GM12864 (cell line): ENCODE measurements at places on chromosomes 2 and 18.

- no peak for DNase-seq
Measured at GRCh38 chr2:48568547-48568946, 38.6 kb downstream of the STON1 start.

GRCh38 chr2:207692206-207693065, 19.0 kb upstream of the CCNYL1 start:
- DNase-seq = no peak

DNA sequence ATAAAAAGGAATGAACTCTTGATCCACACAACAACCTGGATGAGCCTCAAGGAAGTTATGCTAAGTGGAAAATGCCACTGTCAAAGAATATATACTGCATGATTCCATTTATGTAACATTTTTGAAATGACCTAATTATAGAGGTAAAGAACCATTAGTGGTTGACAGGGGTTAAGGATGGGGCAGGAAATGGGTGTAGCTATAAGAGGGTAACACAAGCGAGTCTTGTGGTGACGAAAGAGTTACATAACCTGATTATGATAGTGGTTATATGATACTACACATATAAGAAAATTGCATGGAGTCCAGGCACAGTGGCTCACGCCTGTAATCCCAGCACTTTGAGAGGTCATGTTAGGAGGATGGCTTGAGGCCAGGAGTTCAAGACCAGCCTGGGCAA, 346.6 kb upstream of the PKDCC start:
- DNase-seq = no peak

DNA sequence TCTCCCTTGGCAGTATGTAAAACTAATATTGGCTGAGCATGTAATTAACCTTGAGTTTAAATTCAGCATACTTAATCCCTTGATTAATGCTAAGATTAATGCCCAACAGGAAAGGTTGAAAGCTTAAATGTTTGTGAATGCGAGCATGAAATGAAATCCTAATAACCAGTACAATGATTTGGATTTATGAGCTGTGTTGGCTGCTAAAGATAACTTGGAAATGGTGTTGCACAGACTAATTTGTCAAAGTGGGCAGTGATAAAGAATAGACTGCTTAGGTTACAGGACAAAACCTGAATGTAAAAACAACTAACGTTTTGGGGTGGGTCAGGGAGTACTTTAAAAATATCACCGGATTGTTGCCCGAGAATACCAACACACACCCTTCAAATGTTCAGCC, 70.6 kb downstream of the MGAT5 start:
- DNase-seq = no peak

DNA sequence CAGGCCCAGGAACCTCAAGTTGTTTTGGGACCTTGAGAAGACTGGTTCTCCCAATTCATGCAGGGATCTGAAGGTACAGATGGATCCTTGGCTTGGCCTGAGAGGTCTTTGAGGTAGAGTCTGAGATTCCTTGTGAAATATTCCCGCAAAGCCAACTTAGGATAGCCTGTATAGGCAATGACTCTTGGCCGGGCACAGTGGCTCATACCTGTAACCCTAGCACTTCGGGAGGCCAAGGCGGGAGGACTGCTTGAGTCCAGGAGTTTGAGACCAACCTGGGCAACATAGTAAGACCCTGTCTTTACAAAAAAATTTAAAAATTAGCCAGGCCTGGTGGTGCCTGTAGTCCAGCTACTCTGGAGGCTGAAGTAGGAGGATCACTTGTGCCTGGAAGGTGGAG, 40.4 kb downstream of the ANKMY1 start:
- DNase-seq = no peak

GRCh38 chr2:113174376-113174750, 592 bp downstream of the PSD4 start:
- no peak for DNase-seq

- no peak for DNase-seq
Measured at GRCh38 chr2:73089270-73090030, 17.9 kb upstream of the SFXN5 start.

- DNase-seq = no peak
Measured at GRCh38 chr18:32040936-32041335, 22.3 kb downstream of the RNF125 start.

DNA sequence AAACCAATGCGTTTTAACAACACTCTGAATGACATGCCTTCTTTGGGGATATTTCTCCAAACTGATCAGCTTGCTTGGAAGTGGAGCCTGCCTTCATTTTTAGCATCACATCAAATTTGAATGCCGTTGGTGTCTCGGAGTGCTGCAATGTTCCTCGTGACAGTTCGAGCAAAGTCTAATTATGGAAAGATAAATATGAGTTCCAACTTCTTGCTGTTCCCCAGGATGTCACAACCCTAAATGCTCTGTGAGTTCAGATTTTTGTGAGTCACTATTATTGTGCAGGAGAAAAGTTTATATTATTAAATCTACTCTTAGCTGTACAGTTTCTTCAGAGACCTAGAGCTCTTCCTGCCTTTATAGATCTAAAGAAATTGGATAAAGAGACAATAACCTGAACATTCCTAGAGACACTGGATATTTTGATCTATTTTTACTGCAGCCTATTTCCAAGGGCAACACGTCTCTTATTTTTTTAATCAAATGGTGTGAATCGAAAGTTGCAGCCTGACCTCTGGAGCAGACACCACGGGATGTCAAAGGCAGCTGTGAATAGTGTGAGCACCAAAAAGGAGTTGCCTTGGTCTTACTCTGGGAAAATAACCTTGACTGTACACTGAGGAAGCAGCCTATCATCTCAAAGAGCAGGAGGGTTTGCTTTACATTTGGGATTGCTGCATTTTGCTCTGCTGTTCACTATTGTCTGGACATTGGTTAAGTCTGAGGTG, 330.1 kb downstream of the TDRD15 start:
- no peak for DNase-seq

DNA sequence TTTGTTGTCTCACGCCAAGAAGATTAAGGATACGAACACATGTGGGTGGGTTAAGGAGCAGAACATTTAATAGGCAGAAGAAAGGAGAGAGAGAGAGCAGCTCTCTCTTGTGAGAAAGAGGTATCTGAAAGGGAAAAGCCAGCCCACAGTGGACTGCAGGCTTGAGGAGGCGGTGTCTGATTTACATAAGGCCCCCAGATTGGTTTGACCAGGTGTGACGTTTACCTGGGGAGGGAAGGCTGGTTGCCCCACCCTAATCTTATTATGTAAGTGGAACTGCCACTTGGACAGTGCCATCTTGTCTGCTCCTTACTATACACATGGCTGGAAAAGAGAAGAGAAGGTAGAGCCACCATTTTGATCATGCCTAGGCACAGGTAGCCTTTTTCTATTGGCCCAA, 189.2 kb downstream of the NCK2 start:
- no peak for DNase-seq

- no peak for DNase-seq
Measured at GRCh38 chr2:173119069-173119807, 43.6 kb downstream of the MAP3K20 start.

GRCh38 chr2:28662044-28662443, 89.6 kb upstream of the PPP1CB start:
- DNase-seq = no peak

DNA sequence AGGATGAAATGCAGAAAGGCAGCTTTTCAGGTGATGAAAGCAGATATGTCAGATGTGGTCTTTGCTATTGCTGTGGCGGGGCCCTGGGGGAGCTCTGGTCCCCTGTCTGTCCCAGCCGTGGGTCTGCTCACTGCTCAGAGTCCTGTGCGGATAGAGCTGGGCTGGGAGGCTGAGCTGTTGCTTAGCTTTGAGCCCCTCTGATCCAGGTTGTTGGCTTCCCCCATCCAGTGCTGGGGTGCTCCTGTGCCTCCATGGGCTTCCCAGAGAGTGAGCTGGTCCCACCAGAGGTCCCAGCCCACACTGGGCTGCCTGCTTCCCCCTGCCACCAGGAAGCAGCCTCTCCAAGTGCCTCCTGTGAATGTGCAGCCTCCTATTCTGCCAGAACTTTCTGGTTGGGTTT, 55.4 kb downstream of the SH3RF3 start:
- no peak for DNase-seq

- no peak for DNase-seq
Measured at GRCh38 chr2:69469375-69469774, 32.1 kb upstream of the NFU1 start.

DNA sequence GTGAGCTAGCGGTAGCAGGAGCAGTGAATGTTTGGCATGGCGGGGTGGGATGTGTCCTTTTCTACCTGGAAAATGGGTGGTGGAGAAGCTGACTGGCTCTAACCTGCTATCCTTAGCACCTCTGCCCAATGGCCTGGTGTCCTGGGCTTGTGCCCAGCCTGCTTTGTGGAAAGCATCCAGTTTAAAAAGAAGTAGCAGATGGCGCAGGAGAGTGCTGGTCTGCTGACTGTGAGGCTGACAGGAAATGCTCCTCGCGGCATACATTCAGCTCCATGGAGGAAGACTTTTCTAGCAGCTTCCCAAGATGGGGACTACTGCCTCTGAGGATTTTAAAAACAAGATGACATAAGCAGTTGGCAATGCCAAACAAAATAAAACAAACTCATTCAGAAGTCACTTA, 56.2 kb upstream of the LYPD6B start:
- DNase-seq = no peak

GRCh38 chr2:167733747-167734146, 513.6 kb downstream of the STK39 start:
- no peak for DNase-seq

DNA sequence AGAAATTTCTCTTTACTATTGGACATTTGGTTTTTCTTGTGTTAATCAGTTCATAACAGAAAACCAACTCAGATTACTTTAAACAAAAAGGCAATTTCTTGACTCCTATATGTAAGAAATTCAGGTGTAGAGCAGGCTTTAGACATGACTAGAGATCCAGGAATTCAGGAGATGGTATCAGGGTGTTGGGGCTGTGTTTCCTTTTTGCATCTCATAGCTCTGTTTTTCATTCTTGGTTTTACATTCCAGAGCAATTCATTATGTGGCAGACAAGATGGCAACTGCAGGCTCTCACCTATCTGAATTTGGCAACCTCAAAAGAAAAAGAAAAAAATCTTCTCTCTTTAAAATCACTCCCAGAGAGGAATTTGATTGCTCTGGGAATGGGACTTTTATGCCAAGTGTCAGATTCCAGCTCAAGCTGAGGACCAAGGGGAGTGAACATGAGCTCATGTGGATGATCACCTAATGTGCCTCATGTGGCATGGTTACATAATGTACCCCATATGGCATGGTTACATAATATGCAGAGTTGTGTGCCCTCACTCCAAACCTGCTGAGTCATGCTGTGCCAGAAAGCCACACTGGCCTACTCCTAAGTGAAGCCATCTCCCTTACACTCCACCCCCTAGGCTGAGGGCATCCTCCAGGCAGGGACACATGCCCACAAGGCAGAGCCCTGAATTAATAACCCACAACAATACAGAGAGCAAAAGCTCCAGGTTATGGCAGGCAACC, 282.7 kb downstream of the MBD2 start:
- no peak for DNase-seq

DNA sequence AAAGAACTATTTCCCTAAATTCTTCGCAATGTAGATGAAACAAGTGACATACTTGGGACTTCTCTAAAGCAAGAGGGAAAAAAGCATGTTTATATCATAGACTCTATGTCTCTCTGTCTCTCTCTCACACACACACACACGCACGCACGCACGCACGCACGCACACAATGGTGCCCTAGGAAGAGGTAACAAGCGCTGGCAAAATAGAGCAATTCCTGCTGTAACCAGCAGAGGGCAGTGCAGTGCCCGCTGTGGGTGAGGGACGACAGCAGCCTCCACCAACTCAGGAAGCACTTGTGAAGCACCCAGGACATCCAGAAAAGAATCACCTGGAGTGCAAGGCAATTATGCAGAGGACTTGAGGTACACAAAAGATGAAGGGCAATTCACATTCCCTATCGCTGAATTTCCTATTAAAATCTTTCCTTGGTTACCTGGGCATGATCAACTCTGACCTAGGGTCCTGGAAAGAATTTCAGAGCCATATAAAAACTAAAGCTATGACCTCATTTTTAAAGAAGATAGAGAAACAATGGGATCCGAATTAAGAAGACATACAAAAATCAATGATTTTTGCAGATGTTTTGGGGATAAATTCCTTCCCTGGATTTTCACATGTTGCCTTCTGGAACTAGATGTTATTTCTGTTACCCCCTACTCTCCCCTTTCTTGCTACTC, 166.4 kb downstream of the PDE11A start:
- peak; percentile 21 for DNase-seq

GRCh38 chr18:42839408-42839807, 276.1 kb downstream of the RIT2 start:
- DNase-seq = no peak

DNA sequence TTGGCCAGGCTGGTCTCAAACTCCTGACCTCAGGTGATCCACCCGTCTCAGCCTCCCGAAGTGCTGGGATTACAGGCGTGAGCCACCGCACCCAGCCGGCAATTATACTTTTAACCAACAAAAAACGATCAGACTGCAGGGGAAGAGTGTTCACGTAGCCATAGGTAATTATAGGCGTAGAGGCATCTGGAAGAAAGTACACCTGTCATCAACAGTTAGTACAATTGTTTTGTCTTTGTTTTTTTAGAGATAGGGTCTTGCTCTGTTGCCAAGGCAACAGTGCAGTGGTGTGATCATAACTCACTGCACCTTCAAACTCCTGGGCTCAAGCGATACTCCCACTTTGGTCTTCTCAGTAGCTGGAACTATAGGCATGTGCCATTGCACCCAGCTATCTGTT, 20.0 kb downstream of the ST3GAL5 start:
- DNase-seq = no peak

DNA sequence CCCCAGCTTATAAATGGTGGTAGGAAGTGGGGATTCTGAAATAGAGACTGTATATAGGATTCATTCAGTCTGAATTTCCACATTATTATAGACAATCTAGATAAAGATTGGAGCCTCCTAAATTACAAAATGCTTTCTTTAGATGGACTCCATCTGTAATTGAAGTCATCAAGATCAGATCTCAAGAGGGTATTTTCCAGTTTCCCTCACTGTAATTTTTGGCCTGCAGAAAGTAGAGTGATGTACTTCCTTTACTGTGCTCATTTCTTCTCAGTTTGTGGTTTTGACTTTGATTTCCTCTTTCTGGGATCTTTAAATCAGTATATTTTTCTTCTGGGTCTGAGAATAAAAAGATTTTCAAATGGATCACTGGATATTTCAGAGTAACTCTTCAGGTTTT, 7.2 kb downstream of the BABAM2 start:
- no peak for DNase-seq

DNA sequence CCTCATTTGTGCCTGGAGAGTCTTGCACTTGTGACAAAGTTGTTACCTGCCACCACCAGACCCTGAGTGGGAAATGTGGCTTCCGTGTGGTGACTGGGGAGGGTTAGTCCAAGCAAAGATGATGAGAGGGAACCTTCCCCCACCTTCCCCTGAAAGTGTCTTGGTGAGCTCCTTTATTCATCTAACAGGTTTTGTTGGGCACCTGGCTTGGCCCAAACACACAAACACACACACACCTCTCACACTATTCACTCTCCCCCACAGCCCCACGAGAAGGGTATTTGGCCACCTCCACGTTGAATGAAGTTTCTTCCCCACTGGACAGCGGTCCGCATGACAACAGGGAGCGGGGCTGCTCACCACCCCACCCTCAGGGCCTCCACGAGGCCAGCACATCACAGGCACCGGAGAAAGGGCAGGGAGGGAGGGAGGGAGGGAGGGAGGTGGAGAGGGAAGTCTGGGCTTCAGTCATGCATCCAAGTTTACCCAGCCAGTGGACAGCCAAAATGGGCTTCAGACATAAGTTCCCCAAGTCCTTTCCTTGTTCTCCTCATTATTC, 1.4 kb downstream of the CIB4 start:
- DNase-seq = no peak

- no peak for DNase-seq
Measured at GRCh38 chr2:131105950-131106801, 1.0 kb downstream of the PLEKHB2 start.
